ENCODE measurements at places on chromosomes 5 and 9.

DNA sequence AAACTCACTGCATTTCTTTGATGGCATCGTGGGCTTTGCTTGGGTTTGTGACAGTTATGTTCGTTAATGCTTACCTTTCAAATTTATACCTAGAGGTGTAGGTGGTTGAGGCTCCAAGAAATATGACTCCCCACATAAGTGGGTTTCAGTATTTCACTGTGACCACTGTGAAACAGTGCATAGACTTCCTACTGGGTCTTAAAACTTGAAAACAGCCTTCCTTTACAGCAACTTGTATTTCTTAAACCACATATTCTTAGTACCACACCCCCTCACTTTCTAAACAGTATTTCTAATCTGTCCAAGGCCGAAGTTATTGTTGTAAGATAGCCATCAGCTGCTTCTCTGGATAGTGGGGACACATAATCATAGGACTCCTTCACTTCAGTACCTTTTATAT is 48.3 kb downstream of the TMEFF1 start:
- no peak for DNase-seq

GRCh38 chr5:80077051-80077714 is 42.0 kb downstream of the THBS4 start:
- DNase-seq: no peak

DNA sequence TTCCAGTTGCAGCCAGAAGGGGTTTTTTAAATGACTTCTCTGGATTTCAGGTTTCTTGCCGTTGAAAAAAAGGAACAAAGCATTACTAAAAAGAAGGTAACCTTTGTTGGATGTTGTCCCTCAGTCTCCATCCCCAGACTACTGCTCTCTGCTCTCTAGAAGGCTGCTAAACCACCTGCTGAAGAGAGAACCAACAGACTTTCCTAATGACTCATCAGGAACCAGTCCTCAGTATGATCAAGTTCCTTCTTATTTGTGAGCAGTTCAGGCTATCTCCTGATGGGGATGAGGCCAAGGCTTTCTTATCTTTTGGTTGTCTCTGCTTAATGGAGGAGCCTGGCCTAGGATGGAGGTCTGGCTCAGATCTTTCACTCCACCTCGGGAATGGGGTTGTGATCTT is 4.1 kb downstream of the KIF4B start:
- DNase-seq: no peak

GRCh38 chr5:73605223-73606087 is 20.5 kb upstream of the ARHGEF28 start:
- no peak for DNase-seq

GRCh38 chr5:95884017-95884325 is 61.4 kb upstream of the GLRX start:
- no peak for DNase-seq

DNA sequence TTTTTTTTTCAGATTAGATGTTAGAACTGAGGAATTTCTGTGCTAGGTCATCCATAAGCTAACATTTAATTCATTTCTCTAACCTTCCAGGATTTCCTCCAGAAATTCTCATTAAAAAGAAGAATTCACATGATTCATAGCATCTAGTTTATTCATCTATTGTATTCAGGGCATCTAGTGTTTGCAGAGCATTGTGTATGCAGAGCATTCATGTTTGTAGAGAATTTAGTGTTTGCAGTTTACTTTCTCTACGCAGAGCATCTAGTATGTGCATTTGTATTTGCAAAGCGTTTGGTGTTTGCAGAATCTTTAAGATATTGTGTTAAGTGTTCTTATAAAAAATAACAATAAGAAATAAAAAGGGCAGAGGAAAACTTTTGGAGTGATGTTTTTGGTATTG is 491.1 kb downstream of the MTRR start:
- DNase-seq: no peak

- DNase-seq: no peak
Measured at GRCh38 chr5:168755548-168756093, 176.5 kb upstream of the PANK3 start.

- no peak for DNase-seq
Measured at GRCh38 chr9:33381231-33381791, 21.1 kb downstream of the AQP7 start.
